Panc1 (cell line): ENCODE measurements at places on chromosomes 3 and 15.

- no peak overlapping the region for H3K4me3 ChIP-seq
- no peak for DNase-seq
- H3K4me1 ChIP-seq: no peaks in the 10 kb centered on the region; the same call in 1 of the 2 replicates
- H3K36me3 ChIP-seq: no peaks in the 10 kb centered on the region
- H3K27me3 ChIP-seq: no peaks in the 10 kb centered on the region
Observed at GRCh38 chr15:71048913-71049675, 66.2 kb upstream of the THSD4 start.

- no peaks in the 10 kb centered on the region; the same call in 1 of the 2 replicates for H3K4me1 ChIP-seq
- no peak overlapping the region for H3K27ac ChIP-seq
- H3K4me3 ChIP-seq: no peak overlapping the region
- no peaks in the 10 kb centered on the region for H3K36me3 ChIP-seq
- no peaks in the 10 kb centered on the region for H3K27me3 ChIP-seq
Observed at GRCh38 chr3:50375258-50375931, 16.1 kb upstream of the TMEM115 start.

GRCh38 chr3:16686679-16687078 lies 81.5 kb upstream of the DAZL start:
- H3K4me1 ChIP-seq: no peaks in the 10 kb centered on the region
- H3K4me3 ChIP-seq: no peak overlapping the region
- H3K36me3 ChIP-seq: no peaks in the 10 kb centered on the region
- no peak for DNase-seq

GRCh38 chr3:156691920-156692319 lies 17.5 kb downstream of the TIPARP start:
- no peak for DNase-seq
- peak overlapping the region; percentile 36; the same call in 1 of the 2 replicates for H3K27ac ChIP-seq
- H3K4me3 ChIP-seq: no peak overlapping the region
- H3K36me3 ChIP-seq: peaks cover 19% of the 10 kb centered on the region

DNA sequence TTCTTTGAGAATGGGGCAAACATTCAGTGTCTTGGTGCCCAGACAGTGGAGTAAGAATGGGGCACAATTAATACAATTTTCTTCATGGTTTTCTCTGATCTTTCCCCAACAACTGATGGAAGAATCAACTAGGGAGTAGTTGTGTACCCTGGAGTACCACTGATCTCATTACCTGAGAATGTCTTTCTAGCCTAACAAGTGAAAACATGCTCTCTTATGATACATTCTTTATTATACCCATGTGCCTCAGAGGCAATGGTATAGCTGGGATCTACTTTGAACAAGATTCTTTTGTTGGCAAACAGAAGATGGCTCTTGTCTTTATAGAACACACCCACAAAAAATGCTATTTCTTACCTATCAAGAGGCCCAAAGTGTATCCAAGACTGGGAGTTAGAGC lies 250.6 kb upstream of the CMC1 start:
- H3K36me3 ChIP-seq: no peaks in the 10 kb centered on the region
- no peak overlapping the region for H3K4me3 ChIP-seq
- no peaks in the 10 kb centered on the region for H3K4me1 ChIP-seq
- no peaks in the 10 kb centered on the region for H3K27me3 ChIP-seq

- H3K27ac ChIP-seq: no peak overlapping the region
- no peaks in the 10 kb centered on the region for H3K27me3 ChIP-seq
- no peak overlapping the region for H3K4me3 ChIP-seq
Observed at GRCh38 chr3:170699158-170700053, 113.5 kb upstream of the SLC7A14 start.

DNA sequence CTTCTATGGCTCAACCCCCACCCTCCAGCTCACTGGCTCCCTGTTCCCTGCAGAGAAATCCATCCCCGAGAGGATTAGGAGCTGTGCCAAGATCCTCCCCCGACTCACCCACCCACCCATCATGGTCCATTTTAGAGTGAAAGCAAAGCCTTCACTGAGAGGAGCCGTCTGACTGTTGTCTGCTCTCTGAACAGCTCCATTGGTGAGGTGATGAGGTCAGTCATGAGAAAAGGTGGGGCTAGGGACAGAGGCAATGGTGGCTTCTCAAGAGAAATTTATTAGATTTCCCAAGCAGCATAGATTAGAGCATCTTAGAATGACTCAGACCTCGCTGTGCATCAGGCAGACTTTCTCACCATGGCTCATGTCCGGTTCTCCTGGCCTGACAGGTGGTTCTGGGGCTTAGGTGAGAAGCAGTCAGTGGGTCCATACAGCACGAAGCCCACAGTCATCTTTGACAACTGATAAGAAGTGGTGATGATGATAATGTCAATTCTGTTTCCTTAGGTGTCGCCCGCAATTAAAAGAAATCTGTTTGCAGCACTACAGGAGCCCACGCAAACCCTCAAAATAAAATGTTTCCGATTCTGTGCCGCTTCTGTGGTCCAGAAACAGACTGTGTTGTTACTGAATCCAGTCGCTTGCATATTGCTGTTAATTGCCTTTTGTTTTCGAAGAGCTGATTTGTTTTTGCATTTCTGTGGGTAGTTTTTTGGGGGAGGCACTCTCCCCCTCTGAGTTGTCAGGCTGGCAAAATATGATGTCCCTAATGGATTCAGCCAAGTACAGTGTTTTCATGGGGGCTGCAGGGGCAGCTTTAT lies 24.8 kb upstream of the RHO start:
- H3K4me3 ChIP-seq: no peak overlapping the region
- H3K36me3 ChIP-seq: no peaks in the 10 kb centered on the region; the same call in none of the 2 replicates
- DNase-seq: no peak
- no peaks in the 10 kb centered on the region for H3K4me1 ChIP-seq
- H3K27me3 ChIP-seq: no peaks in the 10 kb centered on the region
- no peak overlapping the region for H3K27ac ChIP-seq

- H3K36me3 ChIP-seq: no peaks in the 10 kb centered on the region
- 0 out of 2 replicates have a peak, but pooled peaks cover 3% of the 10 kb centered on the region for H3K27me3 ChIP-seq
- H3K27ac ChIP-seq: no peak overlapping the region
- H3K4me3 ChIP-seq: no peak overlapping the region
Observed at GRCh38 chr3:186895406-186895805, 34.9 kb upstream of the ST6GAL1 start.

GRCh38 chr3:98022978-98023820 lies 11.9 kb downstream of the GABRR3 start:
- DNase-seq: peak; percentile 33
- 0 out of 2 replicates have a peak, but pooled peaks cover 4% of the 10 kb centered on the region for H3K4me1 ChIP-seq
- H3K27me3 ChIP-seq: peaks cover 4% of the 10 kb centered on the region; the same call in 1 of the 2 replicates
- H3K27ac ChIP-seq: no peak overlapping the region

GRCh38 chr15:79863886-79864285 lies 32.9 kb downstream of the MTHFS start:
- H3K4me3 ChIP-seq: no peak overlapping the region
- no peaks in the 10 kb centered on the region for H3K36me3 ChIP-seq
- DNase-seq: no peak

DNA sequence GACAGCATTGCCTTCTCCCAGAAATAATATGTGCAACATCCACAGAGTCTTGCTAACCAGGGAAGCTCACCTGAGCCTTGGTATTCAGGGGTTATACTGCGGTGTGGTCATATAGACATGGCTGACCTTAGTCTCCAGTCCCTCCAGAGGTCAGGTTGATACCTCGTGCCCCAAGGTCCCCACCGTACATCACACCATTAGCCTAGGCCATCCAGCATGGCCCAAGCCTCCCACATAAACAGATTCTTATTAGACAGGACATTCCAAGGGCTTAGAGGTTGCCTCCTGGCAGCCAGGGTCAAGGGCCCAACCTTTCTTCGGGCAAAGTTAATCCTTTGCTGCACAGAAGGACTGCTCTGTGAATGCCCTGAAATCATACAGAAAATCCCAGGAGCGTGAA lies 18.8 kb downstream of the ACAN start:
- H3K27me3 ChIP-seq: peaks cover 2% of the 10 kb centered on the region; the same call in 1 of the 2 replicates
- no peak overlapping the region for H3K4me3 ChIP-seq
- H3K4me1 ChIP-seq: no peaks in the 10 kb centered on the region
- no peaks in the 10 kb centered on the region for H3K36me3 ChIP-seq
- no peak overlapping the region for H3K27ac ChIP-seq

GRCh38 chr3:112744825-112745566 lies 101.7 kb downstream of the CD200R1L start:
- no peaks in the 10 kb centered on the region for H3K36me3 ChIP-seq
- no peaks in the 10 kb centered on the region for H3K4me1 ChIP-seq
- no peak overlapping the region for H3K4me3 ChIP-seq
- no peak overlapping the region for H3K27ac ChIP-seq
- DNase-seq: no peak

GRCh38 chr15:53126144-53126543 lies 336.0 kb upstream of the ONECUT1 start:
- H3K27me3 ChIP-seq: no peaks in the 10 kb centered on the region; the same call in 1 of the 2 replicates
- no peak overlapping the region for H3K27ac ChIP-seq
- no peaks in the 10 kb centered on the region for H3K36me3 ChIP-seq
- no peaks in the 10 kb centered on the region for H3K4me1 ChIP-seq

DNA sequence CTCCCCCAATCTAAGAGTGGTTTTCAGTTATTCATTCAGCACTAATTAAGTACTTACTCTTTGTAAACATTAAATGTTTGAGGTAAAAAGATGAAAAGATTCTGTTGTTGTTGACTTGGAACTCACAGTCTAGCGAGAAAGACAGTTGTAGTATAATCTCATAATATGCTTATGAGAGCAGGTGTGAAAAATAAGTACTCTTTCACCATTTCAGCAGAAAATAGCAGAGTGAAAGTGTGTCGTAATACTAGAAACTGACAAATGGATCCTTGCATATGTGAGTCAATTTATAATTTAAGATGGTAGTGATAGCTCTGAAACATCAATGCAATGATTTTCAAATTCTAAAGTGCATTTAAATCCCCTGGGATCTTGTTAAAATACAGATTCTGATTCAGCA lies 618.8 kb upstream of the CCDC54 start:
- H3K4me3 ChIP-seq: no peak overlapping the region
- no peaks in the 10 kb centered on the region for H3K27me3 ChIP-seq

DNA sequence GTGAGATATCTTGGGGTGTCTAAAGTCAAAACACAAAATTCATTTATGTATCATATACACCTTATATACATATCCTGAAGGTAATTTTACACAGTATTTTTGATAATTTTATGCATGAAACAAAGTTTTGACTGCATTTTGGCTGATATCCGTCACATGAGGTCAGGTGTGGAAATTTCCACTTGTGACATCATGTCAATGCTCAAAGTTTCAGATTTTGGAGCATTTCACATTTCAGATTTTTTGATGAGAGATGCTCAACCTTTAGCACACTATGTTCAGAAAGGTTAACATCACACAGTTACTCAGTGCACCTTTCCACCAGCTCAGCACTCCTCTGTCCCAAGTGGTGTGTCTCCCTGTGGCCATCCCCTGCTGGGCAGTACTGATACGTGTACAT lies 37.7 kb upstream of the CPB1 start:
- no peak overlapping the region for H3K27ac ChIP-seq
- DNase-seq: no peak
- no peak overlapping the region for H3K4me3 ChIP-seq
- H3K4me1 ChIP-seq: no peaks in the 10 kb centered on the region
- no peaks in the 10 kb centered on the region for H3K36me3 ChIP-seq

DNA sequence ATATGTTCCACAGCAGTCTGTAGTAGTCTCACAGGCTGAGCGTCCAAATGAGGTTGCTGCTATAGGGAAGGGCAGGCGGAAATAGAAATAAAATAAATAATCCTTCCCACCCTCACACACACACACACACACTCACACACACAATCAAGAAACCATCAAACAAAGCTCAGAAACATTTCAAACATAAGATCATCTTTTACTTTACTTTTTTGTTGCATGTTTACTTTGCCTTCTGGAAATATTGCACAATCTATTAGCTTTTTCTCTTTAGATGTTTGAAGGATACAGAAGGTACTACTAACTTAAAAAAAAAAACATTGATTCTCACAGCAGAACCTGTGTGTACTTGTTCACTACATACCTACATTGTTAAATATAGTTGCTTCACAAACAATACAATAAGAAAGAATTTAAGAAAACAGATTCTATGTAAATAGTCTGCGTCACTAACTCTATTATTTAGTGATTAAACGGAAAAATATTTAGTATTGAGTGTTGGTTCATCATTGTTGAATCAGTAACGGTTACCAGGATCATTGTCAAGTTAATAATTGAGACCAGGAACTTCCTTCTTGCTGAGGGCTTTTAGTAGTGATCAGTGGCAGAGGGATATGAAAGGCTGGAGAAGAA lies 20.5 kb downstream of the ALCAM start:
- no peaks in the 10 kb centered on the region for H3K27me3 ChIP-seq
- no peak for DNase-seq
- H3K4me1 ChIP-seq: no peaks in the 10 kb centered on the region

- peaks cover 2% of the 10 kb centered on the region; the same call in 1 of the 2 replicates for H3K36me3 ChIP-seq
- H3K27me3 ChIP-seq: no peaks in the 10 kb centered on the region
- peaks cover 93% of the 10 kb centered on the region for H3K4me1 ChIP-seq
- peak overlapping the region; percentile 100 for H3K27ac ChIP-seq
- DNase-seq: no peak
Observed at GRCh38 chr3:149615731-149616221, 42.0 kb downstream of the WWTR1 start.

DNA sequence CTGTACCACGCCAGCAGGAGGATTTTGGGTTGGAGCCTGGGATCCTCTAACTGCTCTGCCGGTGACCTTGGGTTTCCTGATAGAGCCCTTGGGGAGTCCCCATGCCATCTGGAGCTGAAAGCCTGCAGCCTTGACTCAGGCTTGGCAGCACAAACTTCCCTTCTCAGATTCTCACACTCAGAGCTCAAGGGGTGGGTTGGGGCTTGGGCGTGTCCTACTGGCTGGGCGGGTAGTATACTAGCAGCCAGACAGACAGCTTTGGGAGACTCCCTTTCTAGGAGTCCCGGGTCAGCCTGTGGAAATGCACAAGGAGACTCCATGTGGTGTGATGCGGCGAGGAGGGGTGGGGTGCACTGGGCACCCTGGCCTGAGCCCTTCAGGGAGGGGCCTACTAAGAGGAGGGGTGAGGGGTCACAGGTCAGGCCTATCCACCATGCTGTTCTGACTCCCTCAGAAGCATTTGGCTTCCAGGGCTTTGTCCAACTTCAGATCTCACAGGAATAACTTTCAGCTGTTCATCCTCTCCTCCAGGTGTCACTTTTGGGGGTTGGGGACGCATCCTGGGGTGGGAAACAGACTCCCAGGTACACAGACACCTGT lies 21.6 kb upstream of the PLXNA1 start:
- H3K4me1 ChIP-seq: peaks cover 24% of the 10 kb centered on the region
- no peak overlapping the region for H3K4me3 ChIP-seq
- no peaks in the 10 kb centered on the region for H3K27me3 ChIP-seq
- no peak for DNase-seq
- H3K36me3 ChIP-seq: no peaks in the 10 kb centered on the region
- no peak overlapping the region for H3K27ac ChIP-seq

DNA sequence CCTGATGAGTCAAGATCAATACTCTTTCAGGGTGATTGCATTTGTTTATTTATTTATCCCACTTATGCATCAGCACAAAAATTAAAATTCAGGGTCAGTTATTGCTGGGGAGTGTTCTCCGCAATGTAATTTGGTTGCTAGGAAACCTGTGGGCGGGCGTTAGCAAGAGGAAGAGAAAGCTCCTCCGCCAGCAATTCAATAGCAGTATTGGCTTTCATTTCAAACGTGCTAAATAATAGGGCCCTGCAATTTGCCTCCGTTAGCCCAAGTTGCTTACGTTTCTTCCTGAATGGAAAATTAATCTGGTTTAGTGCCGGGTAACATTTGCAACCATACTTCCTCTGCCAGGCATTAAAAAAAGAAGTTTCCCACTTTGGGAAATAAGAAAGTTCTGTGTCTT lies 35.5 kb upstream of the PLCL2 start:
- no peaks in the 10 kb centered on the region for H3K4me1 ChIP-seq
- H3K4me3 ChIP-seq: no peak overlapping the region
- no peaks in the 10 kb centered on the region for H3K36me3 ChIP-seq
- no peak for DNase-seq
- H3K27me3 ChIP-seq: no peaks in the 10 kb centered on the region
